T-helper 9 cell (primary cell): ENCODE measurements at places on chromosomes 2 and 18.
A peak's percentile ranks its signal among the peaks of the same experiment; 100 is the strongest.

DNA sequence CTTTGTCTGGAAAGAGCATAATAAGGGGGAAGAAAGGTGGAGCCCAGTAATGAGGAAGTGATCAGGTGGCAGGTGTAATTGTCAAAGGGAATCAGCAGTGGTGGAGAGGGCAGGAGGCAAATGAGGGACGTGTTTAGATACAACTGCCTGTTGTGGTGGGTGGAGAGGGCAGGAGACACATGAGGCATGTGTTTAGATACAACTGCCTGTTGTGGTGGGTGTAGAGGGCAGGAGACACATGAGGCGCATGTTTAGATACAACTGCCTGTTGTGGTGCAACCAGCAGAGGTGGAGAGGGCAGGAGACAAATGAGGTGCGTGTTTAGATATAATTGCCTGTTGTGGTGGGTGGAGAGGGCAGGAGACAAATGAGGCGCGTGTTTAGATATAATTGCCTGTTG lies 173.1 kb downstream of the ANKRD30B start:
- DNase-seq: no peak

DNA sequence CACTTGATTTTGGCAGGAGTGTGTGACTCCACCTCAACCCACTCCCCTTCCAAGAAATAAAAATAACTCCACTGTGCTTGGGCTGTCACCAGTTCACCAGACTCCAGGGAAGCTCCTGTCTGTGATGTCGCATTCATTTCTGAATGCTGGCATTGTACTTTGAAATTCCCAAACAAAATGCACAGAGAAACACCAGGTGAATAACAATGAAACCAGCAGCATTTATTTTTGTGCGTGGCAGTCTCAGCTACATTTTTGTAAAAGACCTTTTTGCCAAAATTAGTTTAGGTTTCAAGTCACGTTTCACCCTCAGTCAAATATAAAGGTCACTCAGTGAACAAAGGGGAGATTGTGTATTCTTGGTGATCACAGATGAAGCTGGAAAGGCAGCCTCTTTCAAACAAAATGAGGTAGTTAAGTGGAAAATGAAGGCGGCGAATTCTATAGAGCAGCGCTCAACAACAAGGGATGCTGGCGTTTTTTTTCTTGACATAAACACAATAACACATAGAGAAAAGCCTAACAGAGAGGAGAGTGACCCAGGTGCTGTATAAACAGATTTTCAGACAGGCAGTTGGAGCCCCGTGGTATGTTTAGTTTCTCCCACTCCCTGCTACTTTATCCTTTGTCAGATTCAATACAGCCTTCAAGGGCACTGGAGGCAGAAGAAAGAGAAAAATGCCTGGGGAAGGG lies 210.3 kb upstream of the GCFC2 start:
- no peak for DNase-seq

- DNase-seq: peak; percentile 12
Measured at GRCh38 chr2:25165992-25166875, 2.1 kb downstream of the POMC start.

GRCh38 chr2:1709946-1710560 lies 34.3 kb downstream of the PXDN start:
- no peak for DNase-seq

GRCh38 chr2:38765149-38765548 lies 12.9 kb upstream of the GEMIN6 start:
- no peak for DNase-seq
